T follicular helper cell (primary cell): ENCODE measurements at places on chromosomes 6 and 20.

- no peak for DNase-seq
These were observed 31.4 kb downstream of the GHRH start for GRCh38 chr20:37230200-37230599.

DNA sequence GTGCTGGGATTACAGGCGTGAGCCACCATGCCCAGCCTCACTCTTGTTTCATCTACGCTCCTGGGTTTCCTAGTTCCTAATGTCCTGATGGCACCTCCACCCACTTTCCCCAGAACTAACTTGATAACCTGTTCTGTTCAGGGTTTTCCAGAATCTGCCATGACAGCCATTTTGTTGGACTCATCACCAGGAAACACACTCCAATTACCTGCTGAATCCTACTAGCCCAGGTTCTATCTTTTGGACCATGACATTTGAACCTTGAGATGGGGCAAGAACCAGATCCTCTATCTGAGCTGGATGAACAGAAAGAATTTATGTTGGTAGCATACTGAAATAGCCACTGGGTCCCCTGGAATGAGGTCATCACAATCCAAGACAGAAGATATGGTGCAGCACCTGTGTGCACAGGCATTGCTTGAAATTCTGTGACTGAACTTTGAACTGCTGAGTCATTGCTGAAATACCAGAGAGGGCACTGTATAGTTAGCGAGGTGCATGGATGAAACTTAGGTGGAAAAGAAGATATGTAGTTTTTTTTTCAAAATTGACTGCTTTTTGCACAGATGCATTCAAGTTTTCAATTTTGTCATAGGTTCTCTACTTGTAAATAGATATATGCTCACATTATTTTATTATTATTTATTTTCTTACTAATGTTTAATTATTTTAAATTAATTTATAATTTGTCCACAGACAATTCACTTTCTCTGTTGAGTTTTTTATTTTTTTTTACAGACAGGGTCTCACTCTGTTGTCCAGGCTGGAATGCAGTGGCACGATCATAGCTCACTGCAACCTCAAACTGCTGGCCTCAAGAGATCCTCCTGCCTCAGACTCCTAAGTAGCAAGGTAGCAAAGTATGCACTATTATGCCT, 42.8 kb upstream of the TASP1 start:
- DNase-seq, result no peak

- no peak for DNase-seq
These were observed 4.9 kb upstream of the UBE2J1 start for GRCh38 chr6:89357390-89357789.

GRCh38 chr20:19812056-19812455, 54.0 kb downstream of the RIN2 start:
- no peak for DNase-seq

GRCh38 chr6:144617708-144618107, 332.6 kb downstream of the UTRN start:
- DNase-seq, result no peak

- DNase-seq, result no peak
These were observed 31.1 kb downstream of the LRFN2 start for GRCh38 chr6:40556023-40556422.

GRCh38 chr6:100879317-100879716, 1.8 kb downstream of the ASCC3 start:
- DNase-seq, result no peak

DNA sequence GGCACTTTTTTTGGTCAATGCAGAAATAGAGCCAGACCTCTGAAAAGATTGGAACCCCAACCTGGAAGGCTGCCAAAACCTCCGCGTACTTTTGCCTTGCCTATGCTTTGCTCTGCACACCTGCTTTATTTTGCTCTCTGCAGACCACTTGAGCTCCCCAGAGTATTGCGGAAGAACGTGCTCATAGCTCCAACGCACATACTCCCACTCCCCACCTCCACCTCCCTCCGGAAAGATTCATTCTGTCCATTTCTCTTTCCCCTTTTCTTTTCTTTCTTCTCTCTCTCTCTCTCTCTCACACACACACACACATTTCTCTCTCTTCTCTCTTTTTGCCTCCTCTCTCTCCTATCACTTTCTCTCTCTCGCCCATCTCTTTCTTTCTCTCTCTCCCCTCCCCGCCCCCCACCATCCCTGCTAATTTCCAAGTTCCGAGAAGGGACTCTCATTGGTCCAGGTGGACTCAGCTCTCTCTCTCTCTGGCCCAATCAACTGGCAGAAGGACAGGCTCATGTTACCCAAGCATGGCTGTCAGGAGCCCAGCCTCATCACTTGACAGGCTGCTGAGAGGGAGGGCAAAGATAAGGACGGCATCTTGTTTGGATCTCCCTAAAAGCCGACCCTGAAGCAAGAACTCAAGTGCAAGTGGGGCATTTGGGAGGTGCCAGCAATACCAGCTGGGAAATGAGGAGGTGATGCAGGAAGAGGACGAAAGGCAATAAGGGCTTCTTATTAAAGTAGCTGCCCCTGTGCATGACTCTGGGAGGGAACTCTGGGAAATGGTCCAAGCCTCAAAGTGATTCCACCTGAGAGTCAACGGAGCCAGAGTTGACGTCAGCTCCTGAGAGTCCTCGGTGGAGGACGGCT, 246.1 kb downstream of the LY86 start:
- no peak for DNase-seq

DNA sequence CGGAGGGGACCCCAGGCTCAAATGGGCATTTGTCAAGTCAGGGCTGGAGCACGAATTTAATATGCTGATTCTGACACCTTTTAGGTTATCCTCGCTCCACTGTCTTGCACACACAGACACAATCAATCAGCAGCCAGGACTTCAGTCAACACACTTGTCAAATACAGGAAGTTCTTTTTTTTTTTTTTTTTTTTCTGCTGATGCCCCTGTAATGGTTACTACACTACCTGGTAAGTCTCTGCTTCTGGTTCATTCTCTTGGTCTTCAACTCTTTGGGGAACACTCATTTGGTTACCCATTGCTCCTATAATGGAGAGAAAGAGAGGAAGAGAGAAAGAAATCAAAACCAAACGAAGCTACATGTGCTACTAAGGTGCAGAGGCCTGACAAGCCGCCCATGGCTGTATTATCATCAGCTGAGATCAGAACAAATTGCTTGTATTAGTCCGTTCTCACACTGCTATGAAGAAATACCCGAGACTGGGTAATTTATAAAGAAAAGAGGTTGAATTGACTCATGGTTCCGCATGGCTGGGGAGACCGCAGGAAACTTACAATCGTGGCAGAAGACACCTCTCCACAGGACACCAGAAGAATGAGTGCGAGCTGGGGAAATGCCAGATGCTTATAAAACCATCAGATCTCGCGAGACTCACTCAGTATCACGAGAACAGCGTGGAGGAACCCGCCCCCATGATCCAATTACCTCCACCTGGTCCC, 11.8 kb downstream of the BCAS1 start:
- no peak for DNase-seq

GRCh38 chr6:127533011-127533410, 13.9 kb upstream of the MTCL3 start:
- DNase-seq, result no peak

DNA sequence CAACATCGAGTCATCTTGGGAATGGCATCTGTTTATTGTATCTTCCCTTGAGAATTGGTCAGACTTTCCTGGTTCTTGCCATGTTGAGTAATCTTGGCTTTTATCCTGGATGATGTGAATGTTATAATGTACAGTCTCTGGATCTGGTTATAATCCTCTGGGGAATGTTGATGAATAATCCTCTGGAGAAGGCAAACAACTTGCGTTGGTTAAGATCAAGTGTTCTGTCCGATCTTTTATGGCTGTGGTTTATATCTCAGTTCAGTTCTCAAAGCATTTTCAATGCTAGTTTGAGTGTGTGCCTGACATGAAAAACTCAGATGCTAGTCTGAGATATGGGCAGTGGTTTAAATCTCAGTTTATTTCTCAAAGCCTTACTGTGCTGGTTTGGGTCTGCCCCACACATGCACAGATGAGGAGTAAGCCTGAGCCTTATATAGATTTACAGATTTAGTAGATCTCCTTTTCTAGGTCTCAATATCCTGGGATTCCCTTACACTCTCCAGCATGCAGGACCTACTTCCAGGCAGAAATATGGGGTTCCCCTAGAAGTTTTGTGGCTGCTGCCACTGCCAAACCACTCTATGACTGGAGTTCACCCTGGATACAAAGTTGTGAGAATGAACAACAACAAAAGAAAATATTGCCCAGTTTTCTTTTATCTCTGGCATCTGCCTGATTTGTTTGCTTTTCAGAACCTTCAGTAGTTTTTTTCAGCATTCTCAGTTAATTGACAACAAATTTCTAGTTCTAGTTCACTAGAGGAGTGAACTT, 191.8 kb upstream of the MAN1A1 start:
- DNase-seq, result no peak

- no peak for DNase-seq
These were observed 113.5 kb downstream of the ZMYND8 start for GRCh38 chr20:47243003-47243402.

DNA sequence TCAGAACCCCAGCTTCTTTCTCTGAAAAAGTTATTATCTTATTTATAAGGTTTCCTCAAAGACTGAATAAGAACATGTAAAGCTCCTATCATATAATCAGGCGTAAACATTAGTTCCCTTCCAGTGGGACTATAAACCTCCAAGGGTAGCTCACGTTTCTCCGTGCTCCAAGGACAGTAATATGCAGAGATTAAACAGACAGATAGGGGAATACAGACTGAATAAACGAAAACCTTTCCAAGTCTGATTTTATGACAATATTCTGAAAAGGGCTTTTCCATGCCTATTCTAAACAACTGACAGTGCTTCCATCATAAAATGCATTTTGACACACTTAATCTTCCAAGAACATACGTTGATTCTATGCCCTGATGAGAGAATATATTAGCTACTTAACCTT, 22.8 kb downstream of the BACH2 start:
- no peak for DNase-seq

DNA sequence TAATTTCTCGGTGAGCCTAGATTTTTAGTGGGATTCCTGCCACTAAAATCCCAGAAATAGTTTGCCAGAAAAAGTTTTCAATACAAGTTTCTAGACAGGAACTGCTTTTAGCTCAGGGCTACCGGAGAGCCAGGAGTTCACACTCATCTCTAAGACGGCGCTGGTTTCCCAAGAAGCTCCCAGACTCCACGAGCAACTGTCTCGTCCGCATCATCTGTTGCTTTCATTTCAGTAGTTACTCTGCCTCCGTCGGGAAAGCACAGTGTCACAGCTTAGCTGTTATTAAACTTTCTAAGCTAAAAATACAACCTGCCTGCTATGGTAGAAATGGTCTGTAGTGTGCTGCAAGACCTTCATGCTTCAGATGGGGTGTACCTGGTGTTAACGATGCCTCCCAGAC, 197.3 kb upstream of the SNX9 start:
- no peak for DNase-seq
